MCF 10A (cell line): ENCODE measurements at places on chromosomes 1 and 21.

- DNase-seq: peak; percentile 91
Measured at GRCh38 chr1:91851130-91852010, 34.6 kb downstream of the TGFBR3 start.

- DNase-seq: peak; percentile 80
Measured at GRCh38 chr1:14954210-14954609, 199.3 kb upstream of the TMEM51 start.

- no peak for DNase-seq
Measured at GRCh38 chr1:155909894-155910293, 1.3 kb downstream of the RIT1 start.

DNA sequence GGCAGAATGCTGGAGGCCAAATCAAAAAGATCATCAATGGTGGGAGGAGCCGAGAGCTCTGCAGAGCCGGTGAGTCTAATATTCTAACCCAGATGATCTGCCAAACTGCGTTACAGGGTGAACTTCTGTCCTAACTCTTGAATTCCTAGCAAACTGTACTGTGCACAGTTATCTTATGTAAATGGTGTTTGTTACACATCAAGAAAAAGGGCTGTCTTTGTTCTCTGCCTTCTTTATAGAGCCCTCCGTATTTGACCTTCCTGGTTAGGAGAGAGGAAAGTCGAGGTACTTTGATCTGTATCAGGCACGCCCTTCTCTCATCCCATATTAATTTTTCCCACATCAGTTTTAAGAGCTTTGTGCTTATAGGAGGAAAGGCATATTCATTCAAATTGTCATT, 37.6 kb downstream of the MT1HL1 start:
- DNase-seq: no peak

DNA sequence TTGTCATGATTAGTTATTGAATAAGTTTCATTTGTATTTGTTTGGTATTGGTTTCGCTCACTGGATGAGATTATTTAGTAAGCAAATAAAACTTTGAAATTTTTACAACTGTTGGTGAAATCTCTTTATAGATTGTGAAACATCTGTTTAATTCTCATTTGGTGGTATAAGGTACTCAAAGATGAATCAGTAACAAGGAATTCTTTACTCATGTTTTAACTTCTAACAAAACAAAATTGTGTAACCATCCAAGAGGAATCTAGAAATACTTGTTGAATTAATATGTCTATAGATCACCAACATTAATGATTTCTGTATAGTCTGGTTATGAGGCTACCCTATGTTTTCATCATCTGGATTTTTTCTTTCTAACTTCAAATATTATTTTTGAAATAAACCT, 62.8 kb upstream of the USP25 start:
- peak; percentile 66 for DNase-seq

DNA sequence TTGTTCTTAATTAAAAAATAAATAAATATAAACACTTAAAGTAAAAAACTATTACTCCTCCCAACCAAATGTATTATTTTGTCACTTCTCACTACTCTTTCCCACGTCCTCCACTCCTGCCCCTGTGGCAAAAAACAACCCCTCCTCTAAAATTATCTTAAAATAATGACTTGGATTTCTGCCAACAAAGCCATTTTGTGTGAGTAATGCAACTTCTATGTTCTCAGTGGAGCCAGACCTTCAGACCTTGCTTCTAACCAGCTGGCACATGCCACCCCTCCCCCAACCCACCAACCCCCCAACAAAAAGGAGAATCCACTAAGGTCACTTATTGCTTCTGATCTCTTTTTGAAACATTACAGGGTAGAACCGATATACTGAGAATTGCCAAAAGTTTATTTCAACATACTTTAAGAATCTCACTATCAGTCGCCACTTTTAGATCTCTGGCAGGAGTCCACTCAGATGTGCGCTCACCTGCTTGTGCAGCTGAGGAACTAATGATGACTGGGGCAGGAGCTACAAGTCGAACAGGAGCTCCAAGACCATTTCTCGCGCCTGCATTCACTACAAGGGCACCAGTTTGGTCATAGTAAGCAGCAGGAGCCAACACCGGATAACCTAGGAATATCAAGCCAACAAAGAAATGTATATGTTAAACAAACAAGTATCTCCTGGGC, 58.3 kb upstream of the SDC3 start:
- DNase-seq: peak; percentile 65

- DNase-seq: no peak
Measured at GRCh38 chr1:43275826-43276620, 6.2 kb downstream of the TMEM125 start.

GRCh38 chr1:146036965-146037646, 15.6 kb upstream of the HJV start:
- peak; percentile 95 for DNase-seq

DNA sequence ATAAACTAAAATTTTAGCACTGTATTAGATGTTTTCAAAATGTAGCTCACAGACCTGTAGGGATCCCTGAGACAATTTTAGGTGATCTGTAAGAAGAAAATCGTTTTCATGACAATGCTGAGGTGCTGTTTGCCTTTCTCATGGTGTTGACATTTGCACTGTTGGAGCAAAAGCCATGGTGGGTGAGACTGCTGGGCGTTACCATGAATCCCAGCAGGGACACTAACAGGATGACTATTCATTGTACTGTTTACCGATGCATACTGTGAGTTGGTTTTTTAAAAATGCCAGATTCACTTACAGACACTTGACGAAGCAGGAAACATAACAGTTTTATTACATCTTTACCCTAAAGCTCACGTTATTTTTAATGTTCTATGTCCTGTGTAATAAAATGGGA, 468.5 kb downstream of the PCP4 start:
- no peak for DNase-seq

DNA sequence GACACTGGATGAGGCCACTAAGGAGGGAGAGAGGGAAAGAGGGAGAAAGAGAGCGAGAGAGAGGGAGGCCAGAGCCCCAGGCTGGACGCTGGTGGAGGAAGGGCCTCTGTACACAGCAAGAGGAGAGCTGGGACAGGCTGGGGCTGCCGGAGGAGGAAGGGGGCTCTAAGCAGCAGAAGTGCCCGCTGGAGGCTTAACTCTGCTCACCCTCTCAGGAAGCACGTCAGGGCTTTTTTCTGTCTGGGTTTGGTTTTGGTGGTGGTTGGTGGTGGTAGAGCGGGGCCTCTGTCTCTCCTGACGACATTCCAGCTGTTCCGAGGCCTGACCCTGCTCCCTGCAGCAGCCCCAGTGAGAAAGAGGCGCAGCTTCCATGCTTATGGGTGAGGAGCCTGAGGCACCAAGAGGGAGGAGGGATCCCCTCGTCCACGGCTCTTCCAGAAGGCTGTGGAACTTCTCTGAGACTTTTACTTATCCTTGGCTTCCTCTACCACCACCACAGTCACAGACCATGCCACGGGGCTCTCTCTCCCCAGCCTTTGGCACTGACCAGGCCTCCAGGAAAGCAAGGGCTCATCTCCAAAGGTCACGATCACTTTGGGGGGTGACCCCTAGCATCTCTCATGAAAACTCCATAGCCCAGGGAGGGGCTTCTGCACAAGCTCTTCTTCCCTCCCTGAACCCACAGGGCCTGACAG, 136.4 kb upstream of the VAMP3 start:
- DNase-seq: no peak

GRCh38 chr1:14080653-14081052, 380.7 kb downstream of the PRDM2 start:
- no peak for DNase-seq

DNA sequence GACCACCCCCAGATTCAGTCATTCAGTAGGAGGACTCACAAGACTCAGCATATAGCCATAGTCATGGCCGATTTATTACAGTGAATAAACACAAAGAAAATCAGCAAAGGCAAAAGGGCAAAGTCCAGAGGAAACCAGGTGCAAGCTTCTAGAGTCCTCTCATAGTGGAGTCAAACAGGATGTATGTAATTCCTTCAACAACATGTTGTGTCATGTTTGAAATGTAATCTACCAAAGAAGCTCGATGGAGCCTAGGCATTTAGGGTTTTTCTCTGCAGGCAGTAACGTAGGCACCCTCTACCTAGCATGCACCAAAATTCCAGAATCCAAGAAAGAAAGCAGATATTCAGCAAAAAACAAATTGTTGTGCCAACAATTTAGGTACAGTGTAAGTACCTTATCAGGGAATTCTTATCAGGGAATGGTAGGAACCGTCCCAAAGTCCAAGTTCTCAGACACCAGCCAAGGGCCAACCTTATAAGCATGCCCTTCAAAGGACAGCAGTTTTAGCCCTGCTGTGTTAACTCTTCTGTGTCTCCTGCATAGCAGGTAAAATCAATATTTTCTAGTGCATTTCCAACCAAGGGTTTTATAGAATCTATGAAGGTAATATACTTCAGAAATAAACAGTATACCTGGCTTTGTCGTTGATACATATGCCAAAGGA, 16.1 kb upstream of the SLAMF6 start:
- peak; percentile 16 for DNase-seq

- DNase-seq: no peak
Measured at GRCh38 chr1:39187275-39188046, 17.0 kb upstream of the MACF1 start.

GRCh38 chr1:26522073-26522472, 7.5 kb upstream of the RPS6KA1 start:
- DNase-seq: no peak

DNA sequence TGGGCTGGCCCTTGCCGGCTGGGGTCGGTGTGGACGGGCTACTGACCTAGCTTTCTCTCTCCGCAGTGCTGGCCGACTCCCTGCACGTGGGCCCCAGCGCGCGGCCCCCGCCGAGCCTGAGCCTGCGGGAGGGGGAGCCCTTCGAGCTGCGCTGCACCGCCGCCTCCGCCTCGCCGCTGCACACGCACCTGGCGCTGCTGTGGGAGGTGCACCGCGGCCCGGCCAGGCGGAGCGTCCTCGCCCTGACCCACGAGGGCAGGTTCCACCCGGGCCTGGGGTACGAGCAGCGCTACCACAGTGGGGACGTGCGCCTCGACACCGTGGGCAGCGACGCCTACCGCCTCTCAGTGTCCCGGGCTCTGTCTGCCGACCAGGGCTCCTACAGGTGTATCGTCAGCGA, 34.9 kb downstream of the PTGFRN start:
- DNase-seq: no peak

DNA sequence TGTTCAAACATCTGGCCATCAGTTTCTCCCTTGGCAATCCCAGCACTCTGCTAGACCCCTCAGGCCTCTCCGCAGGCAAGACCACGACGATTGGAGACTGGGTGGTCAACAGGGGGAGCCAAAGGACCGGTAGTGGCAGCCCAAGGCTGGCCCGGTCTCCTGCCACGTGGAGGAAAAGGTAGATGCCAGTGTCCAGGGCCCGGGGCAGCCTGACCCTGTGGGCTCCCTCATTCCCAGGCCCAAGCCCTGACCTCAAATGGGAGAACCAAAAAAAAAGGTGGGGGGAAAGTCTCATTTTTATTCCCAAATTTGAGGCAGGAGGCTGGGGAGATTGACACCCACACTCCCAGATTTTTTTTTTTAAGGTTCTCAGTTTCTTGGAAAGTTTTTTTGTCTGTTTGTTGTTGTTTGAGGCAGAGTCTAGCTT, 24.8 kb downstream of the S100A6 start:
- DNase-seq: peak; percentile 87

- DNase-seq: no peak
Measured at GRCh38 chr21:39281207-39281606, 32.2 kb downstream of the BRWD1 start.

DNA sequence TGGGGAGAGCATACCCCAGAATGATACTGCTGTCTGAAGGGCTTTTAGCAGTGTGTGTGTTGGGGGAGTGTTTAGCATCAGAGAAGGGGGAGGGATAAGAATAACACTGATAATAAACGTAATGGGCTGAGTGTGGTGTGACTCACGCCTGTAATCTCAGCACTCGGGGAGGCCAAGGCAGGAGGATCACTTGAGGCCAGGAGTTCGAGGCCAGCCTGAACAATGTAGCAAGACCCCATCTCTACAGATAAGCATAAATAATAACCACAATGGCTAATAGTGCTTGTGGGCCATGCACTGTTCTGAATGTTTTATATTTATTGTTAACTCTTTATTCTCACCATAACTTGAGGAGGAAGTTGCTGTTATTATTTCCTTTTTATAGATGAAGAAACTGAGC, 2.6 kb upstream of the LEFTY2 start:
- DNase-seq: no peak

- DNase-seq: peak; percentile 48
Measured at GRCh38 chr21:33578959-33579542, 9.4 kb downstream of the DONSON start.

- DNase-seq: no peak
Measured at GRCh38 chr1:6434186-6434585, 9.6 kb downstream of the ESPN start.

DNA sequence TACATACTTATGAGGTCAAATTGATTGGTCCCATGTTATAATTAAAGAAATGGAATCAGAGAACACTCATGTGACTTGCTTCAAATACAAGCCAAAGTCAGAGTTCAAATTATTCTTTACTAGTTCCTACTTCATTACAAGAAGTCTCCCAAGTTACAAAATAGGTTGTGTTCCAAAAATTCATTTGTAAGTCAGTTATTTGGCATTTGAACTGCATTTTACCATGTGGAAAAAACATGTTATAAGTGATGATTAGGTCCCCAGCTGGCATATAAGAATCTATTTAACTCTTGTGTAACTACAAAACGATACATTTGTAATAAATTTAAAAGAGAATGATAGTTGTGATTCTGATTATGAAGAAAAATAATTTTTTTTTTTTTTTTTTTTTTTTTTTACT, 124.1 kb downstream of the DISP1 start:
- DNase-seq: no peak

- DNase-seq: no peak
Measured at GRCh38 chr1:100415498-100415778, 63.1 kb downstream of the CDC14A start.

DNA sequence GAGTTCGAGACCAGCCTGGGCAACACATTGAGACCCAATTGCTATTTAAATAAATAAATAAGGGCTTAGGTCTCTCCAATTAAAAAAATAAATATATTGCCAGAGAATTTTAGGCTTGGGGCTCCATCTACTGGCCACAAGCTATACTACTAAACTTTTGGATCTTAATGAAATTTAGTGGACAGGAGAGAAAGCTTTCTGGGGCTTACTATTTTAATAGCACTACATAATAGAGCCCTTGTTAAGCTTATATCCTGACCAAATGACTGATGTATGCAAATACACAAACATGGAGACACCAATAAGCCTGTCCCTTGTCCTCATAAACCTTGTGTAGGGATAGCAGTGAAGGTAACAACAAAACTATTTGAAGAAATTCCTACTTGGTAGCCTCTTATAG, 18.4 kb downstream of the CCT3 start:
- peak; percentile 51 for DNase-seq

DNA sequence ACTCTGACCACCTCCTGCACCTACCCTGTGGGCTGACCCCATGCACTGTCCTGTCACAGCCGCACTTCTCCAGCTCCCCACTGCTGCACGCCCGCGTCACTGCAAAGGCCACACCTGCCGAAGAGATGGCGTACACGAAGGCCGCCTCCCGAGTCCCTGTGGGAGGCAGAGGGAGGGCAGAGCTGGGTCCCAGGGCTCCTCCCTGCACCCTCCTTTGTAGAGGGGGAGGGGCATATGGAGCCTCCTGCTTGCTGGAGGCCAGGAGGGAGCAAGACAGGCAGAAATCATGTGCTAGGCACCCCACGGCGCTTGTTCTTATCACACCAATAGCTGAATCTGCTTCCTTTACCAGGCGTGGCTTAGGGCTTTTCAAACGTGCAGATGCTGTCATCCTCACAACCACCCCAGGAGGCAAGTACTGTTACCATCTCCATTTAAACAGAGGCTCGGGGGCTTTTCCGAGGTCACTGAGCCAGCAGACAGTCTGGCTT, 21.4 kb downstream of the WNT4 start:
- DNase-seq: no peak

- DNase-seq: peak; percentile 13
Measured at GRCh38 chr1:53015508-53015860, 46.5 kb upstream of the PODN start.

- no peak for DNase-seq
Measured at GRCh38 chr21:32914424-32915039, 111.2 kb upstream of the OLIG2 start.

GRCh38 chr1:7225711-7226505, 440.7 kb downstream of the CAMTA1 start:
- DNase-seq: no peak
